Endothelial cell (in vitro differentiated cells): ENCODE measurements at places on chromosomes 6 and 20. TPM values are rescaled to one million over a fixed set of nuclear protein-coding genes. Genes with fewer than 3 reads are reported as not detected.

XKR7 gene
- 0.23 TPM for total RNA-seq

SLPI gene
- 0.82 TPM for total RNA-seq

DNA sequence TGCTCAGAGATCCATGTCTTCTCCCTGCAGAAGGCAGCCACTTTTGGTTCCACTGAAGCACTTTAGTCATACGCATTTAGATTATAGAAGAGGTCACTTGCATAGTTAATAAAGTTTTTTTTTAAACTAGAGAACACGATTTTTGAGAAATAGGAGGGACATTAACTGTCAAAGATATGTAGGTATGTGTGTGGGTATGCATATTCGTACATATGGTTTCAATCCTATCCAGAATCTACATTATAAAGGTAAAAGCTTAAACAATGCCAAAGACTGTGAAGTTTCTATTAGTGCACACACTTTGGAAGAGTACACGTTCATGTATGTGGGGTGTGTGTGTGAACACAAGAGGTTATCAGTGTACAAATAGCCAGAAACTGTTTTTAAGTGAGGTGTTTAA is 103.2 kb downstream of the BTBD3 start:
- no peak for DNase-seq

C6orf141 gene
- 0.77 TPM for total RNA-seq

- DNase-seq, result peak; percentile 3
Measured at GRCh38 chr6:170212051-170212756, 78.7 kb downstream of the DLL1 start.

DNA sequence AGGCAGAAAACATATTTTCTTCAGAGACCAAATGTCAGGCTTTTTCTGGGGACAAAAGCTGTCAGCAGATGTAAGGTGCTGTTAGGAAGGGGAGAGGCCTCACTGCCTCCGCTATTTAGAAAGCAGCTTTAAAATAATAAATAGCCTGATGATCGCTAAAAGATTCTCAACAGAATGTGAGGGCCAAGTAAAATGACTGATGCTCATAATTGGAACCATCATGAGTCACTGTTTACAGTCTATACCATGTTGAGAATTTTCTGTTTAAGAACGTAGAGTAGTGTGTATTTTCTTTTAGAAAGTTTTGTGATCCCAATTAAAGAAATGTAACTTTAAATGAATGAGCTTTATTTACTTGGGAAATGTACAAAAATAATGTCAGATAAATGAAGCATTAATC is 220.0 kb downstream of the CLIC5 start:
- DNase-seq, result no peak

RWDD2A gene
- 4.4 TPM for total RNA-seq

- no peak for DNase-seq
Measured at GRCh38 chr6:1756472-1757129, 146.9 kb downstream of the FOXC1 start.

DNA sequence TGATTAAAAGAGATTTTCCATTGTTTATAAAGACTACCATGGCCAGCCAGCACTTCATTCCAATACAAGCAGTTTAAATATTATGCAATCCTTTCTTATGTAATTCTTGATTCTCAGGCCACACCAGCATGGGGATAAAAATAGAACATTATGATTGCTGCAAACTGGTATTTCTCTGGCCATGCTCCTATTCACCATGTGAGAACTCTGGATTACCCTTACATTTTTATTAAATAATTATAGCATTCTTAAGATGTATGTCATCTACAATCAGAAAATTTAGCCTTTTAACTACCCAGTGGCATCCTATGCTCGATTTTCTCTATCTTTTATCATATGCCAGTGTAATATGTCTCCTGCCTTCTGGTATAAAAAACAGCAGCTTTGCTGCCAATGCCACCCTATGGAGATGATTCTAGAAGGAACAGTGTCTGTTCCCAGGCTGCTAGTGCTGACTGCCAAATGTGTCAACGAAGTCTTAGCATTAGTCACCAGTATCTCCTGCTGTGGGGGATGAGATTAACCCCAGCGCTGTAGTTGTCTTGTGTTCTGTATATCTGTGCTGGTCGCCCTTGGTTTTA is 501.4 kb downstream of the BCKDHB start:
- no peak for DNase-seq

GRCh38 chr6:165637586-165637985 is 25.5 kb downstream of the PDE10A start:
- no peak for DNase-seq

MACROD2 gene
- total RNA-seq, result 6.4 TPM

C6orf52 gene
- 1.6 TPM for total RNA-seq

- no peak for DNase-seq
Measured at GRCh38 chr6:78199044-78199443, 546.2 kb downstream of the MEI4 start.

- peak; percentile 40 for DNase-seq
Measured at GRCh38 chr20:11271319-11271718, 597.5 kb upstream of the JAG1 start.

DNA sequence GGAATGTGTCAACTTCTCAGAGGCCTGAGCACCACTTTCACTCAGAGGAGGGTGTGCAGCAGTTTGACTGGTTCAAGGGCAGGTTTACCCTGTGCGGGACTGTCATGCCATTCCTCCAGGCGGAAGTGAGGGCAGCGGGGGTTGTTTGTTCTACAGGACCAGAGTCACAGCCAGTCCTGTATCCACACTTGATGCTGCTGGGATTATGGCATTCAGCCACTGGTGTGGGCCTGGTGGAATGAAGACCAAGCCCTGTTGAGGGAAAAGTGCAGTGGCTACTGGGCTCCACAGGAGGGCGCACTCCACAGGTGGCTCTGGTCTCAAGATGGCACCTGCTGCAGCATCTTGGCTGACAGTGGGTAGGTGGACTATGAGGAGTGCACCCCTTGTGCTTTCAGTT is 14.8 kb downstream of the SEMG2 start:
- DNase-seq, result peak; percentile 28

DNA sequence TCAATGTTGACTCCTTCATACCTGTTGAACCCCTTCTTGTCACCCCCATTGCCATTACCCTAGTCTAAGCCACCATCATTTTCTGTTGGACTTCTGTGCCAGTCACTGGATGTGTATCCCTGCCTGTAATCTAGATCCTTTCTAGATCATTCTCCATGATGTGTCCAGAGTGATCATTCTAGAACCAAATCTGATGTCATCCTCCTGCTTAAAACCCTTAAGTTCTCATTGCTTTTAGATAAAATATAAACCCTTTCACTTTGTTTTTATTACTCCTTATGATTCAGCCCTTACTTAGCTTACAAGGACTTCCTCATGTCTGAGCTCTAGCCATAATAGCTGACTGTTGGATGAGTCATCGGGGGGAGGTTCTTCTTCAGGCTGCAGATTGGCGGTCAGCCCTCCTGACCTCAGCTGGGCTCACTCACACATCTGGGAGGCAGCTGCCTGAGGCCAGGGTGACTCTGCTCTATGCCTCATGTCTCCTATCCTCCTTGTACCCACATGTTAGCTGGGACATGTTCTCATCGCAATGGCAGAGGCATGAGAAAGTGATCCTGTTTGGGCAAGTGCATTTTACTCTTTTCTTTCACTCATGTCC is 287.6 kb downstream of the ESR1 start:
- no peak for DNase-seq

- peak; percentile 86 for DNase-seq
Measured at GRCh38 chr20:63009045-63009961, 2.5 kb upstream of the BHLHE23 start.

DNA sequence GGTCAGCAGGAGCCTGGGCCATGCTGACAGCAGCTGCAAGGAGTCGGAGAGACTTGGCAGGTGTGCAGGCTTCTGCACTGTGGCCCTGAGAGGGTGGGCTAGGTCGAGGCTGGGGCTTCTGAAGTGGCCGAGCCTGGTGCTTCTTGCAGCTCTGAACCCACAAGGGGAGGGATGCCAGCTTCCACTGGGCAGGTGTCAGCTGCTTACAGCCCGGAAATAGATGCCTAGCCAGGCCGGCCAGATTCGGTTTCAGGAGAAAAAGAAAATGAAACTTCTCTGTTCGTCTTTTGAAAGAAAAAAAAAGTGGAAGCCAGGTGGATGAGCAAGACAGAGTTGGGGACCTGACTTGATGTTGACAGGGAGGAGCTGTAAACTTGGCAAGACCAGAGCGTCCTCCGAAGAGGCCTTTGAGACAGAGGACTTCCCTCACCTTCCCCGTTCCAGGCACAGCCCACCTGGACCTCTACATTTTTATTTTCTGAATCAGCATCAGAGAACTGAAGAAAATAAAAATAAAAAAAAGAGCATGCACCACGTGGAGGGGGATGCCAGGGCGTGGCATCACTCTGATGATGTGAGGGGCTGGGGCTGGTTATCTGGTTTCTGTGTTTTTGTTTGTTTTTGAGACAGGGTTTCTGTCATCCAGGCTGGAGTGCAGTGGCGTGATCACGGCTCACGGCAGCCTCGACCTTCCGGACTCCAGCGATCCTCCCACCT is at the start of gene ZBP1:
Gene ZBP1, minus strand, starts transcription at position 153 of the 717 bp plus-strand sequence. Its CDS starts 131 bp downstream, at position 22.
- DNase-seq, result no peak

OPN5 gene
- total RNA-seq, result 12.1 TPM

FAM209A gene
- total RNA-seq, result 0.36 TPM

DNA sequence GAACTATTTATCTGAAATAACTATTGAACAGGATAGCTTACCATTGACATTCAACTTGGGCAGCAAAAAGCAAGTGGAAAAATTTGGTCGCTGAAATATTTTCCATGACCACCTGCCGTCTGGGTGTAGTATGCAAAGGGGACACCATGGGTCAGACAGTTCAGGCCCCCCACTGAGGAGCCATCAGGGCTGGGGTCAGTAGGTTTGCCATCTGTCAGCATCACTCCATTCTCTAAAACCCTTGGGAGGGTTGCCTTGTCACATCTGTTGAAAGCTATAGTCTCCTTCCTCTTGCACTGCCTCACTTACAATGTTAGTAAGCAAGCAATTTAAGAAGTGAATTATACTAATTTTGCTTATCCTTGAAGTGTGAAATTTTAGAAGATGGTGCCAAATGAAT is 44.9 kb downstream of the NRN1 start:
- DNase-seq, result no peak

GRCh38 chr6:160396292-160396691 is 48.1 kb downstream of the SLC22A3 start:
- no peak for DNase-seq

DNA sequence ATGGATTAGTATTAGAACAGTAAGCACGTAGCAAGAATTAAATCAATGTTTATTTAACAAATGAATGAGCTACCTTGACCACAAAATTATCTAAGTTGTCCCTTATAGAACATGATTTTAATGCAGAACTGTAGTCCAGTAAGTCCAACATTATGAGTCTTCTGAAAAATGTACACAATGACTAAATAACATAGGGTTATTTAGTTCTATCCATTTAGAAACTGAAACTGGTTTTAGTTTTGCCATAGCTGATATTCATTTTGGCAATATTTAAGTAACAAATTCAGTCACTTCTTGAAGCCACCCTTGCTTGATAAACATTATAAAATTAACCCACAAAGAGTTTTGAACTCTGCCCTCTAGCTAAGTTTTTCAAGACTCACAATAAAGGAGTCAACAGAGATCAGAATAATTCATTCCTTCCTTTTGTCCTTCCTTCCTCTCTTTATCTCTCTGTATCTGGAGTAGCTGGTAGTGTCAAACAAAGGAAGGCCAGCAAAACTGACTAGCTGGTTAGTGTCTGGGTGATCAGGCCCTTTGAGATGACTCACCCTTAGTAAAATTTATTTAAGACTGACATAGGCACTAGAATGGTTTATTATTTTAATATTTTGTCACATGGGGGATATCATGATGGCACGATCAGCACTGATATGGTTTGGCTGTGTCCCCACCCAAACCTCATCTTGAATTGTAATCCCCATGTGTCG is 115.1 kb downstream of the BTBD9 start:
- DNase-seq, result no peak

GRCh38 chr6:21595285-21596144 is 2.0 kb downstream of the SOX4 start:
- DNase-seq, result peak; percentile 35

GRCh38 chr6:165837948-165838745 is 175.1 kb upstream of the PDE10A start:
- no peak for DNase-seq

DNA sequence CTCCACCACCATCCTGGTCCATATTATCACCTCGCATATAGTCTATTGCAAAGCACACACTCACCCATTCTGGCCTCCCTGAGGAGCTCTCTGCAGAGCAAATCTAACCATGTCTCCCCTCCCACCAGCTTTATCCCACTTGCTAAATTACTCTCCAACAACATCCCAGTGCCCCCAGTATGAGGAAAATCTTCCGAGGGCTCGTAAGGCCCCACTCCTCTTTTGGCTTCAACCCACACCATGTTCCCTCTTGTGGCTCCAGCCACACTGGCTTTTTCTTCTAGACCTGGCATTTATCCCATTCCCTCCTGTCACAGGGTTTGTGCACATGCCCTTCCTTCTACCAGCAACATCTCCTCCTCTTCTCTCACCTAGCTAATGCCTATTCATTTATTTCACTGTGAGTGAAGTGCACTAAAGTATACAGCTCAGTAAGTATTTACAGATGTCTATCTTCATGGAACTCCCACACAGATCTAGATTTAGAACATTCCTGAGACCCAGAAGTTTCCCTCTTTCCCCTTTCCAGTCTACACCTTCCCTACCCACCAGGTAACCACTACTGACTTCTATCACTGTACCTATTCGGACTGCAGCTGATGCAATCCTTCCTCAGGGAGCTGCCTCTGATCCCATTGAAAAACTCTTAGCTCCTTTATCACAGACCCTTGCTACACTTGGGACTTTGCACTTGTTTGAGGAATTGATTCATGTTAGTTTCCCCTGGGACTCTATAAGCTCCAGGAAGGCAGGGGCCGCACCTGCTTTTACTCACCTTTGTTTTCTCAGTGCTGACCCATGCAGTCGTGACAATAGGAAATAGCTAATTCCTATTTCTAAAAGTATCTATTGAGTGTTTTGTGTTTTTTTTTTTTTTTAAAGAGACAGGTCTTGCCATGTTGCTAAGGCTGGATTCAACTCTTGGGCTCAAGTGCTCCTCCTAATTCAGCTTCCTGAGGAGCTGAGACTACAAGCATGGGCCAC is 15.5 kb downstream of the MRPL14 start:
- DNase-seq, result no peak

ISM1 gene
- total RNA-seq, result 23.8 TPM

HLA-F gene
- 5.1 TPM for total RNA-seq

DNA sequence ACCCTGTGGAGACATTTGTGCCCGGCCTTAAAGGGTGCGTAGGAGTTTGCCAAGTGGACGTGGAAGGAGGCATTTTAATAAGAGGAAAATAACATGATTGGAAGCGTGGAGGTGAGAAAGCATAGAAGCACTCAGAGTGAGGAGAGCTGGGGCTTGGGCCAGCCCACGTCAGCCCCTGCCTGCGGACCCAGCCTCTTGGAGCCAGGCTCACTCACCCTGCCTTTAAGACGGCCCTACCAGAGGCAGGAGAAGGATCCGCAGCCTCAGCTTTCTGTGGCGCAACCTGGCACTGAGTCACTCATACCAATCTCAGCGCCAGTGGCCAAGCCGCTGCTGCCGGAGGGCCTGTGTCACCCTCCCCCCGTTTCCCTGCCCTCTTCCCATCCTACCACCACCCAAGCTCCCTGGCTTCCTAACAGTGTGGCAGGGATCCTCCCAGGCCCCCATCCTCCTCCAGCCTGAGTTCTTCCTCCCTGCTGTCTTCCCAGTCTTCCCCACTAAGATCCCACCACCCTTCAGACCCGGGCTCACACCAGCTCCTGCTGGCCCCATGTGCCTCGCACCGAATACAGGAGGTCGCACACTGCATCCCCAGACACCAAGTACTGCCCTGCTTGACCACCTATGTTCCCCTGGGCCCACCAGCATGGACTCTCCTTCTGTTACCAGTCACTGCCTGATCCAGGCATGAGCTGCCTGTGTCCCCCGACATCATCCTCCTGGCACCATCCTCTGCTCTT is 285.2 kb downstream of the UST start:
- DNase-seq, result no peak

TMEM244 gene
- total RNA-seq, result not detected

- DNase-seq, result no peak
Measured at GRCh38 chr6:2542858-2543218, 207.9 kb downstream of the MYLK4 start.
